ENCODE measurements at places on chromosomes 13 and 19.

DNA sequence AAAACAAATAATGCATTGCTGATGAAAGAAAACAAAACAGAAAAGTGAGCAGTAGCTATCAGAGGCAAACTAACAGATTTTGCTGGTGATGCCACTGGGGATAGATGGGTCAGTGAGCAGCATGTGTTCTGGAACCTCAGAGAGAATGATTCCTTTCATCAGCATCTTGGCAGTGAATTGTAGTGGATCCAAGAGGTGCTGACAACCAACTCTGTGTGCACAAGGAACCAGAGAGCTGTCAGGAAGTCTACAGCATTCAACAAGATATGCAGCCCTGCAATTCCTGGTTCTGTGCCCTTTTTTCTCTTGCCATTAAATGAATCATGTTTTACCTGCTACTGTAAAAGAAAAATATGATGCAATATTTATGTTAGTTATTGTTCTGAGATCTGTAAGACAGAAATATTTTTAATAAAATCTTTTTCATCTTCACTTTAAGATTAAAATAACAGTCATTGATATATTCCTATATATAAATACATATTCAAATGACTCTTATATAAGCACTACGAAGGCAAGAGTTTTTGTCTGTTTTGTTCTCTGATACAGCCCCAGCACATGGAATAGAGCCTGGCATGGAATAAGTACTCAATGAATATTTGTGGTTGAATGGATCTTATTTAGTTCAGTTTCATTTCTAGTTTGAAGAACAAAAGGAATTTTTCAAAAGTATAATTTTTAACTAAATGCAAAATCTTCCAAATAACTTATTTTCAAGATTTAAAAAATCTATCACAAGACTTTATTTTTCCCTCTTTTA is 80.8 kb downstream of the FREM2 start:
- DNase-seq, result no peak

GRCh38 chr19:48398375-48399235 is 5.1 kb downstream of the GRIN2D start:
- peak; percentile 92 for DNase-seq

GRCh38 chr19:56973713-56974555 is 133.4 kb upstream of the PEG3 start:
- DNase-seq, result no peak

GRCh38 chr13:112446347-112446861 is 70.2 kb downstream of the SPACA7 start:
- DNase-seq, result peak; percentile 11

- DNase-seq, result no peak
Measured at GRCh38 chr19:13055213-13056051, 47.2 kb downstream of the LYL1 start.

- no peak for DNase-seq
Measured at GRCh38 chr19:29789007-29789406, 22.8 kb upstream of the CCNE1 start.

GRCh38 chr13:32969516-32969941 is 46.7 kb upstream of the KL start:
- DNase-seq, result no peak

GRCh38 chr19:13574933-13575332 is 68.7 kb upstream of the CACNA1A start:
- DNase-seq, result no peak

DNA sequence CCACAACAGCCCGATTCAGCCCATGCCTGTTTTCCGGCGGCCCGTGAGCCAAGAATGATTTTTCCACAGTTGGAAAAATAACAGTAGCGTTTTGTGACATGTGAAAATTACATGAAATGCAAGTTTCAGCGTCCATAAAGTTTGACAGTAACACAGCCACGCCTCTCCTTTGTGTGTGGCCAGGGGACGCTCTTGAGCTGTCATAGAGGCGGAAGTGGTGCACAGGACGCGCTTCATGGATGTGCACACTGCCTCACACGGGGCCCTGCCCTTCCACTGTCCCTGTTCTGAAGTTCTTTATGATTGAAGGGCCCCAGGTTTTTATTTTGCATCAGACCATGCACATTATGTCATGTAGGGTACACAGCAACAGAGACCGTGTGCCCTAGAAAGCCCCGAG is 12.4 kb upstream of the ELAVL1 start:
- peak; percentile 47 for DNase-seq

- no peak for DNase-seq
Measured at GRCh38 chr19:39916236-39916635, 18.2 kb downstream of the FCGBP start.

DNA sequence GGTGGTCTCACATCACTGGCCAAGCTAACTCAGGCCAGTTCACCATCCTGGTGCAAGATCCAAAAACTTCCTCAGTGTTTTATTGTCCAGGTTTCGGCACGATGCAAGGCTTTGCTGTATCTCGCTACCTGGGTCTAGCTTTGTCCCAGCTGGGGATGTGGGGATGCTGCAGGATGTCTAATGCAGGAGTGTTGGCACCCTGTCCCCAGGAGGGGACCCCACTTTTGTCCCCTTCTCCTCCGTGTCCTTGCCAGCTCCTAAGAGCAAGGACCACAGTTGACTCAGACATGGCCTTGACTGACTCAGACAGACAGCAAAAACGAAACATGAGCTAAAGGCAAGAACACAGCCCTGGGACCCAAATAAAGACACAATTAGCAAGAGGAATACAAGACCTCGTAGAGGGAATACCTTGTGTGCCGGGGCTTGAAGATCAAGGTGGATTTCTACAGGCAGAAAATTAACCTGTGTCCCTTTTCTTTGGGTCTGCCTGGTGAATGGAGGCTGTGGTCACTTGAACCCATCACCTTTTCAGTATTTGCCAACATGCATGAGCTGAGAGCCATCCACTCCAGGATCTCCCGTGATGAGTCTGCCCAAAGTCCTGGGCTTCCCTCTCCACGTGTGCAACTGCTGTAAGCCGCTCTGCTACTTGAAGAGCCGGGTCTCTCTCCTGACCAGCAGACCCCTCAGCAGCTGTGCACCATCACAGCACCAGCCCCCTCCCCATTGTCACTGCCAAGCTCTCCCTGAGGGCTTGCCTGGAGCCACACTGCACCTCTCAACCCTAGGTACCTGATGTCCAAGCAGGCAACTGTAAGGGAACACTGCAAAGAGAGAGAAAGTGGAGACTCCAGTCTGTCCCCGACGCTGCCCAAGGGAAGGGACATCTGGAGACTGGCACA is 149.5 kb upstream of the ZNF507 start:
- DNase-seq, result no peak

DNA sequence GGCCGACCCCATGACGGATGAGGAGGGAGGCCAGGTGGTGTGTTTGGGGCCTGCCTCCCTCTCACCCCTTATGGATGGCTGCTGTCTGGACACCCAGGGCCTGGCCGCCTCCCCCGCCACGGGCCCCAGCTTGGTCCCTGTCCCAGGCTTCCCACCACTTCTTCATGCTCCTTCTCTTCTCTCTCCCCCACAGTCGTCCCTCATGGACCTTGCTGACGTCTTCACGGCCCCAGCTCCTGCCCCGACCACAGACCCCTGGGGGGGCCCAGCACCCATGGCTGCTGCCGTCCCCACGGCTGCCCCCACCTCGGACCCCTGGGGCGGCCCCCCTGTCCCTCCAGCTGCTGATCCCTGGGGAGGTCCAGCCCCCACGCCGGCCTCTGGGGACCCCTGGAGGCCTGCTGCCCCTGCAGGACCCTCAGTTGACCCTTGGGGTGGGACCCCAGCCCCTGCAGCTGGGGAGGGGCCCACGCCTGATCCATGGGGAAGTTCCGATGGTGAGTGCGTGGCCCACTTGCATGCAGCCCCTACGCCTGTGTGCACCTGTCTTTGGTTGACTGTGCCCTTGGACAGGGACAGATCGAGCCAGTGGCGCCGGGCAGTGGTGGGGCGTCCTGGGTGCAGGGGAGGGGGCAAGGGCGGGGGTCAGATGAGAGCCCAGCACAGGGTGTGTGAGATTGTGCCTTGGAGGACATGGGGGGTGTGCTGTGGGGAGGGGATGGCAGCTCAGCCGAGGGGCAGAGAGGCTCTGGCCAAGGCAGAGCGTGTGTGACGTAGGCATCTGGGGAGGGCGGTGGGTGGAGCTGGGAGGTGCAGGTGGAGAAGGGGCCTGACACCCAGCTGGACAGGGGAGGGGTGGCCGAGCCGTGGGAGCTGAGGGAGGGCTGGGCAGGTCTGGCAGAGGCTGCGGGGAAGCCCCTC is 16.8 kb downstream of the EPN1 start:
- DNase-seq, result no peak

DNA sequence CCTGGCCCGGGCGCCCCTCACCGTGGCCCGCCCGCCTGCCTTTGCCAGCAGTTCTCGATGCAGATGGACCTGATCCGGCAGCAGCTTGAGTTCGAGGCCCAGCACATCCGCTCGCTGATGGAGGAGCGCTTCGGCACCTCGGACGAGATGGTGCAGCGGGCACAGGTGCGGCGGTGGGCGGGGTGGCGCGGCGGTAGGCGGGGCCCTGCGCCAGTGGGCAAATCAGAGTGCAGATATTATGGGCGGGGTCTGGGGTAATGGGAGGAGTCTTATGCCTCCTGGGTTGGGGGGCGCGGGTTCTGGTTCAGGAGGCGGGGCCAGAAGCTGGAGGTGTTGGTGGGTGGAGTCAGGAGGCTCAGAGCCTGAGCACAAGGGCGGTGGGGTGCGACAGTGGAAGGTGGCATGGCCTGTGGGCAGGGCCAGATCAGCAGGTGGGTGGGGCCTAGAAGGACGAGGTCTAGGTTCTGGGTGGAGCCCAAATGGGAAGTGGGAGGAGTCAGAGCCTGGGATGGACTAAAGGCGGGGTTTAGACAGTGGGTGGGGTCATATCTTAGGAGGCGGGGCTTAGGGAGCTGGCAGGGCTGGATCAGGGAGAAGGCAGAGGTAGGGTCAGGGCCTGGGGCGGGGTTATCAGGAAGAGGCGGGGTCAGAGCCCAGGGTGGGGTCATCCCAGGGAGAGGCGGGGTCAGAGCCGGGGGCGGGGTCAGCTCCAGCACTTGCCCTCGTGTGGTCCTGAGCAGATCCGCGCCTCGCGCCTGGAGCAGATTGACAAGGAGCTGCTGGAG is 5.6 kb downstream of the APC2 start:
- DNase-seq, result peak; percentile 72

- DNase-seq, result no peak
Measured at GRCh38 chr19:58345558-58345957, 7.7 kb downstream of the A1BG start.

- DNase-seq, result peak; percentile 46
Measured at GRCh38 chr19:23283925-23284324, 33.7 kb upstream of the ZNF724 start.

DNA sequence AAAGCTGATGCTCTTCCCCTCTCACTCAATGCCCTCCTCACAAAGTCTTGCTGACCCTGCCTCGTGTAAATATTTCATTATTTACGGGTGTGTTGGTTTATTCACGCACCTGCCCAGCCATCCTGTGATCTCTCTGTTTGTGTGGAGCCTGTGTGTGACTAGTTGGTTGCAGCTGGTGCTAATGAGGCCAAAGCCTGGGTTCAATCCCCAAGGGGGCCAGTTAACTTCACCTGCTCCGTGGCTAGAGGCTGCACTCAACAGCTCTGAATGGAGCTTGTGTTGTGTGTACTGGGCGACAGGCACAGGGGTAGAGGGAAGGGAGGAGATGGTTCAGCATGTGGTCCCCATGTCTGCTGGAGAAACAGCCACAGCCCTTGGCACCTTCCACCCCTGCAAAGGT is 109.5 kb downstream of the DNAJC15 start:
- no peak for DNase-seq

DNA sequence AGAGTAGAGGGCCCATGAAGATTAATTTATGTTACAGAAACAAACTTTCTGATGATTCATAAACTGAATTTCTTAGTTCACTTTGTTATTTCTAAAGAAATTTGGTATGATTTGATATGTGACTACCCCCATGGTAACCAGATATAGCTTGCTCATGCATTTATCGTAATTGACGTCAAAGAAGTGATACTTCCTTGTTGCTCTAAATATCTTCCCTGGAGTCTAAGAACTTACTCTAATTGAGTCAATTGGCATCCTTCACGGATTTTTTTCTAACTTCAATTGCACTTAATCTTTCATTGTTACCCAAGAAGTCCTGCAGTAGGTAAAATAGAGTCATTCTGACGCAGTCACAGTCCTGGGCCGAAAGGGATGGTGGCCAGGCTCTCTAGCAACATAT is 240.9 kb downstream of the GPC5 start:
- no peak for DNase-seq

- DNase-seq, result no peak
Measured at GRCh38 chr13:33179463-33179862, 106.1 kb downstream of the STARD13 start.

DNA sequence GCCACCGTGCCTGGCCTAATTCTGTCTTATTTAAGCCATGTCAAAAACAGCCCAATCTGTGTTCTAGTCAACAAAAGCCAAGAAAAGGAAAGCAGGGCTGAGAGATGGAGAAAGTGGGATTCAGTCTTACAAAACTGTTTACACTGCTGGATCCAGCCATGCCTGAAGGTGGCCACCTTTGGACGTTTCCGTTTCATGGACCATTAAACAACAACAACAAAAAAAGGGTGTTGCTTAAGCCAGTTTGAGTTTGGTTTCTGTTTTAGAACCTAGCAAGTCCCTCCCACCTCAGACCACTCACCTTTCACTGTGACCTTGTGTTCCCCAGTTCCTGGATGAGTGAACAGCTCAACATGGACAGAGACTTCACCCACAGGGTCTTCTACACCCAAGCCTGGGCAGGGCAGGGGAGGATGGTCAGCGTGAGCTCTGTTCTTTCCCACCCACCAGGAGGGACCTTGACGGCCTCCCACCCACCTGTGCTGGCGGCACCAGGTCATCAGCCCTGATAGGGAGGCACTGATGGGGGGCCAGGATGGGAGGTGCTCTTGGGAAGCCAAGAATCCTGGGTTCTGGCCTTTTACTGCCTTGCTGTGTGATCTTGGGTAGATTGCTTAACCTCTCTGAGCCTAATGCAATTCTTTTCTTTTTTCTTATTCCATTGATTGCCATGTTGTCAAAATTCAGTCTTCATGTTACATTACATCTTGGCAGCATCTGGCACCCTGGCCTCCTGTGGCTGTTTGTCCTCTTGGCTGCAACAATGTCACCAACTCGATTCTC is 56.2 kb downstream of the COLGALT1 start:
- no peak for DNase-seq

GRCh38 chr13:28394422-28394821 is 100.5 kb downstream of the FLT1 start:
- DNase-seq, result no peak

DNA sequence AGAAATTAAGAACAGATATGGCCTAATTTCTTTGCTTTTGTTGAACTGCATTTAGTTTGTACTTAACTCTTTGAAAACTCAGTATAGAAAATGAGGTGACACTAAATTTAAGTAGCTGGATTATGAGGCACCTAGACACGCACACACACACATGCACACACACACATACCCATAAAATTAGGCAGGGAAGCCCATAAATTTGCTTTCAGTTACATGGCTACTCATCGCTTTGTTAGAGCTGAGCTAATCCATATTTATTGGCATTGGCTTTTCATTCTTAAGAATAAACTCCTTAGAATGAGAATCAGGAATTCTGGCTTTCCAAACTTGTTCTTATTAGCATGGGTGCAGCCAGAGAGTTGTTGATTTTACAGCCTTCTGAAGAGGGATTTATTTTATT is 61.7 kb upstream of the MBNL2 start:
- DNase-seq, result no peak
